ENCODE measurements at places on chromosomes 12 and 14.
A peak's percentile ranks its signal among the peaks of the same experiment; 100 is the strongest.

DNA sequence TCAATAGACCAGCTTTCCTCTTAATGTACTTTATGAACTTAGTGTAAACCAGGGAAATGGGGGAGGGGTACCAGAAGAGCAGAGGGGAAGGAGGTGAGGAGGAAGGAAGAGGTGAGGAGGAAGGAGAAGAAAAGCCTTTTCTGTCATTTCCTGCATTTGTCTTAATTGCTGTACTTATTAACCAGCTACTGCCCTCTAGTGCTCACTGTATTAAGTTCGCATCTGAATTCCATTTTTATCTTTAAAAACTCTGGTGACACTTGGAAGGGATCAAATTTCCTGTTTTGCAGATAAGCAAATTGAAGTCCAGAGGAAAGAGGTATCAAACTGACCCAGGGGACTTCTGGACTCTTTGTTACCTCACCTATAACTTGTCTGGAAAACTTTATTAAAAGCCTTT is 22.2 kb downstream of the MANSC1 start:
- peak; percentile 57 for DNase-seq

GRCh38 chr12:116977465-116978380 is 67.0 kb downstream of the FBXW8 start:
- DNase-seq, result no peak

DNA sequence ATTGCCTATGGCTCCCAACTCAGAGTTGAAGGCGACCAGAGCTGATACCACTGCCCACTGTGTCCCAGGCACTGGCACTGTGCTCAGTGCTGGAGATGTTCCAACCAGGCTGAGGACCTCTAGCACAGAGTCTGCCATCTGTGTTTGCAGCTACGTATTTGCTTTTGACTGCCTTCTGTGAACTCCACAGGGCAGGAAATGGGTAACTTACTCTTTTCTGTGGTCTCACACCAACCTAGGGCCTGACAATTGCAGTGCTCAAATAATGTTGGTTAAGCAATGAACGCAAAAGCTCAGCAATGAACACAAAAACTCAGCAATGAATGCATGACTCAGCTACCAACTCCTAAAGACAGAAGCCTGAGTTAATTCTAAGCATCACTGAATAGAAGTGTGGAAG is 202.8 kb downstream of the NUAK1 start:
- no peak for DNase-seq

- DNase-seq, result no peak
These were observed 498.2 kb downstream of the GLT1D1 start for GRCh38 chr12:129351481-129351880.

DNA sequence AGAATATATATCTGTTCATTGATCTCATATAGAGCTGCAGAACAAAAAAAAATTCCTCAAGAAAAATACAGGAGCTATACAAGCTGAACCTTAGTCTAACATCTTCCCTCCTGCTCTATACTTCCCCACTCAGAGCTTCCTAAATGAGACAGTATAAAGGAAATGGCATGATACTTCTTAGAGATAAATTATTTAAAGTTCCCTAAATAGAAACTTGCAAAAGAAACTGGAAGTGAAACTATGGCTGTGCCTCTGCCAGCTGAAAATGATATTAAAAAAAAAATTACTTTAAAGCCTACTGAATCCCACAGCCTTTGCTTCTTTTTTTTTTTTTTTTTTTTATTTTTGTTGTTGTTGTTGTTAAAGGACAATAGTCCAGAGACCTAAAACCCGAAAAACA is 11.6 kb upstream of the NEK9 start:
- no peak for DNase-seq

DNA sequence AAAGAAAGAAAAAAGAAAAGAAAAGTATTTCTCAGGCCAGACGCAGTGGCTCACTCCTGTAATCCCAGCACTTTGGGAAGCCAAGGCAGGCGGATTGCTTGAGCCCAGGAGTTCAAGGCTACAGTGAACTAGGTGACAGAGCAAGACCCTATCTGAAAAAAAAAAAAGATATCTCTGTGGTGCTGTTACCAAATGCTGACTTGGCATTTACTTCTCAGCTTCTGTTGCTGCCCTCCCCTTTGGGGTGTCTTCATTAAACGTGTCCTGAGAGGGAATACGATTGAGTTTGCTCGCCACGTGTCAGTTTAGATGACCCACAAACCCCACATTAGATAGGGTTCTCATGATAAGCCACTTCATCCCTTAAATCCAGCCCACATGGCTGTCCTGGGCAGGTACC is 4.4 kb upstream of the POLR3B start:
- no peak for DNase-seq

GRCh38 chr14:85336817-85337216 is 193.1 kb upstream of the FLRT2 start:
- DNase-seq, result no peak

DNA sequence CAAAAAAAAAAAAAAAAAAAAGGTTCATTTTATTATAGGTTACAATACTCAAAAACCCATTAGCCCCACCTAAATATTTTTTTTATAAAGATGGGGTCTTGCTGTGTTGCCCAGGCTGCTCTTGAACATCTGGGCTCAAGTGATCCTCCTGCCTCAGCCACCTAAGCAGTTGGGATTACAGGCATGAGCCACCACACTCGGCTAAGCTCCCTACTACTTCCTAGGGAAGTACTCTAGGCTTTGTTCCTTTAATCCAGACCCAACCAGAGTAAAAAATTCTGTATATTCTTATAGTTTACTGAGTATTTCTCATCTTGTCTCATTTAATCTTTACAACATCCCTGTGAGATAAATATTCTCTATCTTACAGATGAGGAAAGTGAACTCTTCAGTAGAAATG is 50.7 kb downstream of the RBMS2 start:
- DNase-seq, result no peak

- DNase-seq, result no peak
These were observed 12.4 kb downstream of the MED21 start for GRCh38 chr12:27034607-27035293.

- peak; percentile 52 for DNase-seq
These were observed 9.2 kb upstream of the PLEKHD1 start for GRCh38 chr14:69475194-69475818.

- DNase-seq, result peak; percentile 95
These were observed at the start of gene PELI2 for GRCh38 chr14:56117765-56118610. TSS of gene PELI2 (plus strand) at chr14:56118411. CDS start at chr14:56118661, 250 bp downstream.

- peak; percentile 25 for DNase-seq
These were observed 173.2 kb downstream of the CAND1 start for GRCh38 chr12:67442347-67442841.

- DNase-seq, result no peak
These were observed 14.9 kb upstream of the FKBP11 start for GRCh38 chr12:48940181-48940580.

DNA sequence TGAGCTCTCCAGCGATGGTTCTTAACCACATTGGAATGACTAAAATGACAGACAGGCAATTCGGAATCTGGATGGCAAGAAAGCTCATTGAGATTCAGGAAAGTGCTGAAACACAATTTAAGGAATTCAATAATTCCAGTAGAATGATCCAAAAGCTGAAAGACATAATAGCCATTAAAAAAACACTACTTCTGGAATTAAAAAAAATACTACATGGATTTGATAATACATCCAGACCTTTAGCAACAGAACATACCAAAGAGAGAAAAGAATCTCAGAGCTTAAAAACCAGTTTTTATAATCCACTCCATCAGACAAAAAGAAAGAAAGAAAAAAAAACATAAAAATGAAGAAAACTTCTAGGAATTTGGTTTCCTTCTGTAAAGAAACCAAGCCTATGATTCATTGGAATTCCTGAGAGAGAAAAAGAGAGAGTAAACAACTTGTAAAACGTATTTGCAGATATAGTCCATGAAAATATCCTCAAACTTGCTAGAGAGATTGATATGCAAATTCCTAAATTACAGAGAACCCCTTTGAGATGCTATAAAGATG is 52.8 kb downstream of the SLCO1B1 start:
- DNase-seq, result no peak

- no peak for DNase-seq
These were observed 2.6 kb downstream of the GNB3 start for GRCh38 chr12:6843118-6843902.

GRCh38 chr14:50823762-50824636 is 7.0 kb downstream of the NIN start:
- no peak for DNase-seq

GRCh38 chr12:26283046-26283445 is 87.7 kb downstream of the SSPN start:
- DNase-seq, result no peak

DNA sequence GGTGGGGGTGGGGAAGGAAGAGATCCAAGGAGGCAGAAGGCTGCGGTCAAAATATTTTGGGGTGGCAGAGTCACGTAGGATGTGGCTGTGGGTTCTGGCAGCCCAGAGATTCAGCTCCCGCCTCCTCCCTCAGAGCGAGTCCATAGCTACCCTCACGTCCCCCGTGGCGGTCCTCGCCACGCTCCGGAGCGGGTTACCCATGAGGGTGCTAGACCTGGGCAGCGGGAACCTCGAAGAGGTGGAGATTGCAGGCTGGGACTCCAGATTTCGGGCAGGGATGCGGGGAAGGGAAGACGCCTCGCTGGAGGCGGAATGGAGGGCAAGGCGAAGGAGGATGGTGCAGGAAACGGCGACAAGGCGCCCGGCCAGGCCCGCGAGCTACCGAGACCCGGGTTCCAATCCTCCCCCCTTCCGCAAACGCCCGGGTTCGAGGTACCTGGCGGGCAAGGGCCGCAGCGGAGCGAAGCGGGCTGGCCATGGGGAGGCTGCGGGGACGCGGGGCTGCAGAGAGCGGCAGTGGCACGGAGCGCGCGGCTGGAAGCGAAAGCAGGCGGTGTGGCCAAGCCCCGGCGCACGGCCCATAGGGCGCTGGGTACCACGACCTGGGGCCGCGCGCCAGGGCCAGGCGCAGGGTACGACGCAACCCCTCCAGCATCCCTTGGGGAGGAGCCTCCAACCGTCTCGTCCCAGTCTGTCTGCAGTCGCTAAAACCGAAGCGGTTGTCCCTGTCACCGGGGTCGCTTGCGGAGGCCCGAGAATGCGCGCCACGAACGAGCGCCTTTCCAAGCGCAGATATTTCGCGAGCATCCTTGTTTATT is 46.2 kb downstream of the BCAT1 start:
- no peak for DNase-seq

DNA sequence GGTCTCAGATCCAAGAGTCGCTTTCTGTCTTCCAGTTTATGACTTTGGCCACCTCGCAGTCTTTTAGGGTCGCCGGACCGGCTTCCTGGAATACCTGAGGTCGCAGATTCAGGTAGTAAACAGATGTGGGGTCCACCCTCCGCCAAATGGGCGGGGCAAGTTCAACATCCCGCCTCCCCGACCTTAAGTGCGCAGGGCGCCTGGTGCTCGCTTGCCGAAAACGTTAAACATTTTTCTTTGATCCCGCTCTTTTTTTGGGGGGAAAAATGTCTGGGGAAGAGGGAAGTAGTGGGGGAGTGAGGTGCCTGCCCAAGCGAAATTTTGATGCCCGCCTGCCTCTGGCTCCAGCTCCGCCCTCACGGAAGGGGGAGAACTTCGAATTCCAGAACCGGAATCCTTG is 73.9 kb upstream of the TBX5 start:
- no peak for DNase-seq

GRCh38 chr14:68268197-68268596 is 448.6 kb downstream of the RAD51B start:
- no peak for DNase-seq

- DNase-seq, result no peak
These were observed 93.4 kb upstream of the SLCO1C1 start for GRCh38 chr12:20601668-20602280.

GRCh38 chr14:90294872-90295271 is 36.9 kb downstream of the NRDE2 start:
- no peak for DNase-seq

GRCh38 chr12:96445691-96446583 is 43.4 kb upstream of the CFAP54 start:
- no peak for DNase-seq

DNA sequence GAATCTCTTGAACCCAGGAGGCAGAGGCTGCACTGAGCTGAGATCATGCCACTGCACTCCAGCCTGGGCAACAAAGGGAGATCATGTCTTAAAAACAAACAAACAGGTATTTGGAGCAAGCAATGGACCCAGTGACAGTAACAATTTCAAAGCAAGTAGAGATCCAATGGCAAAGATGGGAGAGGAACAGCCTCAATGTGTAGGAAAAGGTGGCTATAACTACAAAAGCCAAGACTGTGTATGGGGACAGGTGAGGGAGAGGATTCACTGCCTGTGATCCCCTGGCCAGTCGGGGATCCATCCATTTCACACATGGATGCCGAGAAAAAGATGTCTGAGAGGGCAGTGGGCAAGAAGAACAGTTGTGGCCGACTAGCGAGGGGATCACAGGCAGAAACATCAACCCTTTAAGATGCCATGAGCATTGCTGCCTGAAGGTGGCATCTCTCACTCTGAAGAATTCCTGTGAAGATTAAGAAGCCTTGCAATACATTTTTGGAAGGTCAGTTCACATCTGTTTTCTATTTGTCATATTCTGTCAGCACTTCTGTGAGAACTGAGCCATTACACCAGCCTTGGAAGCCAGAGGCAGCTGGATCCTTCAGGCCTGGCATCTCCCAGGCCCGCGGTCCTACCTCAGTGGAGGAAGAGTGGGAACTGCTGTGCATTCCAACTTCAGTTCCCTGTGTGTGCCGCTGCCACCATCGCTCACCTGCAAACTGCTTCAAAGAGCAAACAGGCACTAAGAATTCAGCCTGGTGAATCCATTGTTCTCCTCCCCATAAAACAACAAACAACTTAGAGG is 54.5 kb upstream of the FRS2 start:
- peak; percentile 28 for DNase-seq

DNA sequence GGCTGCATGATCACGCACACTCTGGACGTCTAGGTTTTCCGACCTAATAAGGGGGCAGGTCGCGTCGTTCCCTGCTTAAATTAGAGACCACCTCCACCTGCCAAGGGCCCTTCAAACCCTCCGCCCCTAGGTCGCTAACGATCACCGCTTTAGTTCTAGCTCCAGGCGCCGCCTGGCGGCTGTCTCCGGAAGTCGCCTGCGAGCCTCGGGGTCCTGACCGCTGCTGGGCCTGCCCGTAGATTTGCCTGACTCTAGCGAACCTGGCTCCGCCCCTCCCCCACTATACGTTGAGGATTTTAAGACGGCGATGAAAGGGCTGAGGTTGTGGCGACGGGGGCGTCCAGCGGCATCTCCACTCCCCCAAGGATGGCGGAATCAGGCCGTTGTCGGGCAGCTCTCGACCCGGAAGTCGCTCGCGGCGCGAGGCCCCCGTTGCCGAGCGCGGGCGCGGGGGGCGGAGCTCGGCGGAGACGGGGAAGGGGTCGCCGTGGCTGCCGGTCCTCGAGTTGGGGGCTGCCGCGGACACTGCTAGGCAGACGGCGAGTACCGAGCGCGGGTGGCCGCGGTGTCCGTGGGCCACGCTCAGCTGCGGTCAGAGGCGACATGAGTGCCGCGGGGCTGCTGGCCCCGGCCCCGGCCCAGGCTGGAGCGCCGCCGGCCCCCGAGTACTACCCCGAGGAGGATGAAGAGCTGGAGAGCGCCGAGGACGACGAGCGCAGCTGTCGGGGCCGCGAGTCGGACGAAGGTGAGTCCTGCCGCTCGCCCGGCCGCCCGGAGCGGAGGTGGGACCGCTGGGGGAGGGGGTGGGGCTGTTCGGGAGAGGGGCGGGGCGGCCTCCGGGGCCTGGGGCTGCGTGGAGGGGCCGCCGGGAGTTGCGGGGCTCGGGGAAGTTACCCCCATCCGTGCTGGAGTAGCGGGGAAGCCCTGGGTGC is at the start of gene SUDS3:
Gene SUDS3, plus strand, starts transcription at position 467 of the 932 bp plus-strand sequence. Its CDS starts 137 bp downstream, at position 604.
- DNase-seq, result peak; percentile 95

Data from NCI-H1417 (cell line).